Stimulated activated CD4-positive, alpha-beta T cell treated with anti-CD3 and anti-CD28 coated beads, Interleukin-12 subunit alpha, Interleukin-12 subunit beta, amount 100 ng/mL, for 4 hours (primary cell): ENCODE measurements at places on chromosomes 7 and 10.

DNA sequence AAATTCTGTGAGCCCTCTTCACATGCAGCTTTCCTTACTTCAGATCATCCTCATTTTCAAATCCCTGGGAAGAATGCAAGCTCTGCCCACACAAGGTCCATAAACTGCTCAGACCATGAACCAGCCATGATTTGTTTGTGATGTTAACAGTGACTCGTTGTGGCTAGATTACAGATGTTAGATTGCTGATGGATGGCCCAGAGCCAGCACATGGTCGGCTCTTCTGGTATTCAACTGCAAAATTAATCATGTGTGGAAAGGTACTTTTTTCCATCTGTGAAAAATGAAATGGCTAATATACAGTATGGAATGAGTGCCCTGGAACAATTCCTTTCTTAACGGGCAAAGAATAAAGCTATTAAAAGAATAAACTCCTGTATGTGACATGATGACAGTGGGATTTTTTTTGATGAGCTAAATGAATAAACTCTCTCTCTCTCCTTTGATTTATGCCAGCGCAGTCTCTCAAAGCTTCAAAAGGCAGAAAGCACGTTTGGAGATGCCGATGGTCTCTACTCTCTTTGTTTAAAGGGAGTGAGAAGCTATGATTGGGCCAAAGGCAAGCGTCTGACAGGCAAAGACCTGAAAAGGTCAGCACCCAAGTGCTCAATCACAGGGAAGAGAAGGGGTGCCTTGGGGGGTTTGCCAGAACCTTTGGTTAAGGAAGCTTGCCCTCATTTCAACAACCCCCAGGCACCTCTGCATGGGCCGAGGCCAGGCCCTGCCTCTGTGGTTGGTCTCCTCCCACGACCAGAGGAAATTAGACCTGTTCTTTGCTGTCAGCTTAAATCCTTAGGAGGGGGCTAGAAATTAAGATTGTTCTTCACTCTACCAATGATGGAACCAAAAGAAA, 444.0 kb upstream of the NFE2L3 start:
- DNase-seq, result no peak

- no peak for DNase-seq
These were observed 10.3 kb downstream of the PI4K2A start for GRCh38 chr10:97650726-97651125.

GRCh38 chr7:155996718-155997280, 184.5 kb upstream of the SHH start:
- no peak for DNase-seq

DNA sequence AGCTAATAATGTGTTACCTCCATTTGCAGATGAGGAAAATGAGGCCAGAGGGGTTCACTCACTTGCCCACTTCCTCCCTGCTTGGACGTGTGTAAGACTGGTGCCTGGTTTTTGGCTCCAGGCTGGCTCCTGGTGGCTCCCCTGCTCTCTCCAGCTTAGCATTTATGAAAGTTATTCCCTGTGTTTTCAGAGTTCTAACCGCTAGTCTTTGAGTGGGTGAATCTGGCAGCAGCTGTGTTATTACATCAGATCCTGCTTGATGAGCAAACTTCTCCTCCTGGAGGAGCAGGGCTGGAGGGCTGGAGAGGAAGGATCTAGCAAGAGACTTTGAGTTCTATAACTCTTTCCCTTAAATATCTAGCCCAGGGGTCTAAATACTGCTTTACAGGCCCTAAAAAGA, 80.9 kb upstream of the AGBL3 start:
- DNase-seq, result no peak

DNA sequence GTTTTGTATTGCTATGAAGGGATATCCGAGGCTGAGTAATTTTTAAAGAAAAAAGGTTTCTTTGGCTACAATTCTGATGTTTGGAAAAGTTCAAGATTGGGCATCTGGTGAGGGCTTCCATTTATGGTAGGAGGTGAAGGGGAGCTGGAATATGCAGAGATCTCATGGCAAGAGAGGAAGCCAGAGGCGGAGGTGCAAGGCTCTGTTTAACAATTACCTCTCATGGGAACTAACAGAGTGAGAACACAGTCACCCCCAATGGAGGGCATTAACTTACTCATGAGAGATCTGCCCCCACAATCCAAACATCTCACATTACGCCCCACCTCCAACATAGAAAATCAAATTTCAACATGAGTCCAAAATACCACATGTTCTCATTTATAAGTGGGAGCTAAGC, 62.0 kb downstream of the AKR1D1 start:
- no peak for DNase-seq

- peak; percentile 6 for DNase-seq
These were observed 22.5 kb downstream of the CFAP43 start for GRCh38 chr10:104209575-104210198.

GRCh38 chr7:105408791-105409410, 20.2 kb upstream of the SRPK2 start:
- no peak for DNase-seq

- DNase-seq, result no peak
These were observed 23.3 kb downstream of the TBATA start for GRCh38 chr10:70761727-70762350.

GRCh38 chr10:92692080-92692671, 2.4 kb downstream of the HHEX start:
- no peak for DNase-seq

- peak; percentile 10 for DNase-seq
These were observed 818 bp upstream of the SUPV3L1 start for GRCh38 chr10:69179089-69179742.

- DNase-seq, result no peak
These were observed 83.5 kb downstream of the TACC2 start for GRCh38 chr10:122072491-122072890.

- no peak for DNase-seq
These were observed 313.2 kb upstream of the KCND2 start for GRCh38 chr7:119959811-119960210.

DNA sequence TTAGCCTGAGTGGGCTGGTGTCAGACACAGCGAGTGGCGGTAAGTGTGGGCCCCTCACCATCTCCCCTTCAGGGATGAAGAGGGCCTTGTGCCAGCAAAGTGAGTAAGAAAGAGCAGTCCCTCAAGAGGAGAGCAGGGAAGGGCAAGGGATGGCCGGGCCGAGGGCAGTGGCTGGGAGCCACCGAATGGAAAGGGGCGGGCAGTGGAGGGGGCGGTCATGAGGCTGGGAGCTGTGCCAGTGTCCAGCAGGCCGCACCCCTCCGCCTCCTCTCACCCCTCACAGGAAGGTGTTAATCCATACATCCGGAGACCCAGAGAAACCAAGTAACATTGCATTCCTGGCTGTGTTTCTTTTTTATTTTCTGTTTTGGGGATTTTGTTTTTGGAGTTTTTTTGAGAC, 28.6 kb upstream of the RASGEF1A start:
- no peak for DNase-seq

DNA sequence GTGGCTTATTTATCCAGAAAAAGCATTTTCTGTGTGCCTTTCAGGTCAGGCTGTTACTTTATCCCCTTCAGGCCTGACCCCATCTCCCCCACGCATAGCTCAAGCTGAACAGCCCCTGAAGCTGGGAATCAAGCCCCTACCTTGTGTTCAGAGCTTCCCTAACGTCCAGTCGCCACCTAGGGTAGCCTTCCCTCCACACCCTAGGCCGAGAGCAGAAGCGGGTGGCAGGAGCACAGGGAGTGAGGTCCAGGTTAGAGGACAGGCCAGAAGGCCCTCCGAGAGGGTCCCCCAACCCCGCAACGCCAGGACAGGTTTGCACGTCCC, 479 bp upstream of the SEMA4G start:
- DNase-seq, result no peak

- no peak for DNase-seq
These were observed 7.8 kb downstream of the HTRA1 start for GRCh38 chr10:122468926-122469781.

GRCh38 chr10:102631525-102632393, 12.5 kb upstream of the TRIM8 start:
- no peak for DNase-seq

DNA sequence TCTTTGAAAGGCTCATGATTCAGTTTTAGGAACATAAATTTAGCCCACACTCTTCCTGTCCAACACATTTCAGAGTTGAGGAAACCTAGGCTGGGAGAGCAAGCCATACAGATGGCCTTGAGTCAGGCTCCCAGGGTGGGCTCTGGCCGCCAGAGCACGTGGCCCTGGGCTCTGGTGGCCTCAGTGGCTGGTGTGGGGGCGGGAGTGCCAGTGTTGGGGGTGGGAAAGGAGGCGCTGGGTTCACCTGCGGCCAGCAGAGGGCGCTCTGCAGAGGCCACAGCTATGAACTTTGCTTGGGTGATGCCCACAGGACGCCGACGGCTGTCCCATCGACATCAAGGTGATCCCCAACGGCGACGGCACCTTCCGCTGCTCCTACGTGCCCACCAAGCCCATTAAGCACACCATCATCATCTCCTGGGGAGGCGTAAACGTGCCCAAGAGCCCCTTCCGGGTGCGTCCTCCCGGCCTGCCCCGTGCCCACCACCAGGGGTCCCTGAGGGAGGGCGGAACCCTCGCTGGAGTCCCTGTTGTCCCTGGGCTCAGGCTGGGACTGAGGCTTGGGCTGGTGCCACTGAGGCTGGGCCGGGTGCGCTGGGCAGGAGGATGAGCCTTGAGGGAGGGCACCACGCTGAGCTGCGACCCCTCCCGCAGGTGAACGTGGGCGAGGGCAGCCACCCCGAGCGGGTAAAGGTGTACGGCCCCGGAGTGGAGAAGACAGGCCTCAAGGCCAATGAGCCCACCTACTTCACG, 11.9 kb downstream of the FLNC start:
- peak; percentile 57 for DNase-seq

- no peak for DNase-seq
These were observed 18.5 kb downstream of the DDIT4 start for GRCh38 chr10:72292223-72292691.

DNA sequence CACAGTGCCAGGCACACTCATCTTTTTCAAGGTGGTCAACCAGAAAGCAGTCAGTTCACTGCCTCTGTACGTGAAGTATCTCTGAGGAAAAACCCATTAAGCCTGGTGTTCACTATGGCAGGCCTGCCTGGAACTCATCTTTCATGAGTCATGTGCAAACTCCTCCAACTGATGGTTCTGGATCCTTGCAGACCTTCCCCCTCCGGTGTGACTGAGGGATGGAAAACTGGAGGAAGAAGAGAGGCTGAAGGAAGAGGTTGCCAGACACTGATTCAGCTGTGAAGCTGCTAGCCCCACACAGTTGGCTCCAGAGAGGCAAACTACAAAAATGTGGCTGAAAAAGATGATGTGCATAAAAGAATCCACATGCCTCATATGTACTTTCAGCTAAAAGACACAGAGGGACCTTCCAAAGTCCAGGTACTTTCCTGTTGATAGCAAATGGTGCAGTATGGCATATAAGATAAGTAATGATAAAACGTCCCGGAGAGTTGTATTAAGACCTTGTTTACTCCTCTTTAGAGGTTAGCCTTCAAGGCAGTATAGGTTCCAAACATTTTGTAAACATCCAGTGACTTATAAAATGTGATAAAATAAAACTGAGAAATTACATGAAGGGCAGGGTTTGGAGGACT, 2.7 kb downstream of the CYP3A5 start:
- no peak for DNase-seq

DNA sequence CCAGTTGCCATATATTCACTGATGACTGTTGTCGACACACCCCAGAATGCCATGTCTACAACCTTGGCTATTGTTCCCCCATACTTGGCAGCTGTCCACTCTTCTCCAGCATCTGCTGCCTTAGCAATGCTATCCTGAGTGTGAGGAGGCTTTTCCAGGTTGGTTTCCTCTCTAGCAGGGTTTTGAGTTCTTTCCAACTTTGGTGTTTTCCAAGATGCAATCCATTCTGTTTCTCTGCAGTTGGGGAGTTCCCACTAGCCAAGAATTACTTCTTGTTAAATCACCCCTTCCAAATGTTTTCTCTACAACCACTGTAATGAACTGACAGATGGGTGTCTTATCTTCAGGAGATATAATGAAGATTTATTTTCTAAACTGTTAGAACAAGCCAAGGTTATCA, 617.4 kb downstream of the CCSER2 start:
- no peak for DNase-seq

- DNase-seq, result no peak
These were observed 876 bp upstream of the PIK3AP1 start for GRCh38 chr10:96721207-96721572.

- no peak for DNase-seq
These were observed 44.1 kb downstream of the ZNF33B start for GRCh38 chr10:42594246-42594650.

DNA sequence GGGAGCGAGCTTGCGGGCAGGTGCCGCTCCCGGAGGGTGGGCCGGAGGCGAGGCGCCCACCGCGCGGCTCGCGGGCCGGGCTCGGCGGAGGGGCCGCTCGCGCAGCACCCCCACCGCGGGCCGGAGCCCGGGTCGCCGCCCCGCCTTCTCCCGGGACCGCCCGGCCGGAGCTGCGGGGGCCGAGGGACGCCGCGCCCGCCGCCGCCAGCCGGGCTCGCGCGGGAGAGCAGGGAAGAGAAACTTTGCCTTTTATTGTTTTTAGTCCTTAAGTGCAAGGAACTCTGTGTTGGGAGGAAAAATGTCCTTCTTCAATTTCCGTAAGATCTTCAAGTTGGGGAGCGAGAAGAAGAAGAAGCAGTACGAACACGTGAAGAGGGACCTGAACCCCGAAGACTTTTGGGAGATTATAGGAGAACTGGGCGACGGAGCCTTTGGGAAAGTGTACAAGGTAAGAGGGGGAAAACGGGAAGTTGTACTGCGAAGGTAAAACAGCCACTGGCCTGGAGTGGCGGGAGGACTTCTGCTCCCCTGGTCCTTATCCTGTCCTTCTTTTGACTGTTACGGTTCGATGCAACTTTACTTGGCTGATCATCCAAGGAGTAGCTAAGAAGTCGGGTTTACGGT, 620 bp downstream of the SLK start:
- no peak for DNase-seq

GRCh38 chr10:47244560-47245500, 55.2 kb upstream of the GDF10 start:
- no peak for DNase-seq

- DNase-seq, result no peak
These were observed 191.2 kb downstream of the PLXDC2 start for GRCh38 chr10:20007426-20007825.

GRCh38 chr10:124975977-124976514, 34.1 kb downstream of the ZRANB1 start:
- DNase-seq, result no peak

GRCh38 chr7:108598153-108598552, 28.5 kb downstream of the DNAJB9 start:
- DNase-seq, result no peak

DNA sequence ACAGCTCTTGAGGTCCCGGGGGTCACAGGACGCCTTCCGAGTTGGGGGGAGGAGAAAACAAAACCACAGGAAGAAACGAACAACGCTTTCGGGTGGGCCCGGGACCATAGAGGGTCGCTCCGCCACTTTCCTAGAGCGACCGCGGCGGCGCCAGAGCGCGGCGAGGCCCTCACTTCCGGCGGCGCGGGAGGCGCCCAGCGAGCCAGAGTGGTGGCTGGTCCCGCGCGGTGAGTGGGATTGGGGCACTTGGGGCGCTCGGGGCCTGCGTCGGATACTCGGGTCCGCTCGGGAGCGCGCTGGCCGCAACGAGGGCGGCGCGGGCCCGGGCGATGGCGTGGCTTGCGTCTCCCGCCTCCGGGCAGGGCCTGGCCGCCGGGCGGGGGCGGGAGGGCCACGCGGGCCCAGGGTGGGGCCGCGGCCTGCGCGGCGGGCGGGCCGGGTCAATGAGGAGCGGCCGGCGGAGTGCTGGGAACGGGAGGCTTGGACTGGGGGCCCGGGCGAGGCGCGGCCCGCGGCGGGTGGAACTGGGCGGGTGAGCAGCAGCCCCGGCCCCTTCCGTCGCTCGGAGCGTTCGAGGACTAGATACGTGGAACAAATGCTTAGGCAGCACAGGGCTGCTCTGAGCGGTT, at the start of gene ZNF22:
ZNF22 (plus strand) TSS at position 172 of the 629 bp plus-strand sequence. CDS start 2,446 bp downstream, outside the sequence.
- DNase-seq, result peak; percentile 64
